ENCODE measurements at places on chromosomes 4 and X.

DNA sequence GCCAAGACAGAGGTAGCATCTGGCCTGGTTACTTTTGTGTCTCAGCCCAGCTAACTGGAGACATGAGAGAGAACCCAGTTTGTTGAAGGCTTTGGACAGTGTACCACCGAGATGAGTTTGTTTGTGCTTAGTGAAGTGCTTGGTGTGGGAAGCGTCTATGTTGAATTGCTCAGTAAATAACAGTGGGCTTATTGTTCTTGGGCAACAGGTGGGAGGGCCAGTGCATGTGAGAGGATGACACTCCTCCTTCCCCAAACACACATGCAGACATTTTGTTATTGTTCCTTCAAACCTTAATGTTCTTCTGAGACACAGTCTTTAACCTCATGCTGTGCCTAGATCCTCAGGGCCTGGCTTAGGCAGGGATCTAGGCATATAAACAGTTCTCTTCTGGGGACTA lies 39.7 kb downstream of the MSN start:
- no peak for DNase-seq

DNA sequence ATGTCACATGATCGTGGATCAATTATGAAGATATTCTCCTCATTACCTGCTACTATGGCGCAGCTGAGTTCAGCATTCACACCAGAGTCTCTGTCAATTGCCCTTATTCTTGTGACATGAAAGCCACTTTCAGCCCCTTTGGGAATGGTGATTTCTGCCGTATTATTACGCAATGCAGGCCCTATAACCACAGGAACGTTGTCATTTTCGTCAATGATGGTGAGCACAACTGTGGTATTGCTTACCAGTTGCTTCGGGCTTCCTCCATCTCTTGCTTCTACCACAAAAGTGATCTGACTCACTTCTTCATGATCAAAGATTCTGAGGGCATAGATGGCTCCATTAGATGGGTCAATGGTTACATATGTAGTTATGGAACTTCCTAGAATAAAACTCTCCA lies 2.1 kb downstream of the PCDH18 start:
- no peak for DNase-seq

DNA sequence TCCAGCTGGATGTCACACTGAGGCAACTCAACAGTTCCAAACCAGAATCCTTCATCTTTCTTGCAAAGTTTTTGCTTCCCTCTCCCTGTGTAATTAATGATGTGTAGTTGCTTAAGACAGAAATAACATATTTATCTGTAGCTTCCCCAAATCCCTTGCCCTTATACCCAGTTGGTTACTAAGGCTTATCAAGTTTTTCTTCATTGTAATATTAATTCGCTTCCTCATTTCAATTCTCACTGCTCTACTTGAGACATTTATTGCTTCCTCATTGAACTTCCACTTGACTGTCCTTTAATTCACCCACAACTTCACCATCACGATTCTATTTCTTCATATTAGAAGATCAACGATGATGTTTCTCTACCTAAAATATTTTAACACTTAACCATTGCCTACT lies 386.6 kb upstream of the CPEB2 start:
- no peak for DNase-seq

GRCh38 chrX:1419545-1420355 lies 27.8 kb upstream of the SLC25A6 start:
- DNase-seq: no peak

DNA sequence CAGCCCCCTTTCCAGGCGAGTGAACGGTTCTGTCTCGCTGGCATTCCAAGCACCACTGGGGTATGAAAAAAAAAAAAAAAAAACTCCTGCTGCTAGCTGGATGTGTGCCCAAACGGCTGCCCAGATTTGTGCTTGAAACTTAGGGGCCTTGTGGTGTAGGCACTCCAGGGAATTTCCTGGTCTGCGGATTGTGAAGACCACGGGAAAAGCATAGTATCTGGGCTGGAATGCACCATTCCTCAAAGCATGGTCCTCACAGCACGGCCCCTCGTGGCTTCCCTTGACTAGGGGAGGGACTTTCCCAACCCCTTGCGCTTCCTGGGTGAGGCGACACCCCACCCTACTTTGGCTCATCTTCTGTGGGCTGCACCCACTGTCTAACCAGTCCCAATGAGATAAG lies 516.8 kb upstream of the FAM241A start:
- no peak for DNase-seq

GRCh38 chr4:38144031-38144430 lies 183.8 kb downstream of the PTTG2 start:
- no peak for DNase-seq

DNA sequence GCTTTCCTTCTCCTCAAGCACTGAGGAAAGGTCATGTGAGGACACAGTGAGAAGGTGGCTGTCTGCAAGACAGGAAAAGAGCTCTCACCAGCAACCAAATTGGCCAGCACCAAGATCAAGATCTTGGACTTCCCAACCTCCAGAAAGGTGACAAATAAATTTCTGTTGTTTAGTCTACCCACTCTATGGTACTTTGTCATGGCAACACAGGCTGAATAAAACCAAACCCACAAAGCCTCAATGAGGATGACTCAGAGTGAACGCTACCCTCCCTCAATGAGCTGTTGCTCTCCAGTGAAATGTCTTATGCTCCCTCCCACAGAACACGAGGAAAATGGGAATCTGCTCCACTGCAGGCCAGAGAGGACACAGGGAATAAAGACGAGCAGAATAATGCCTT lies 244.1 kb downstream of the RAB28 start:
- DNase-seq: no peak

GRCh38 chr4:106690487-106690886 lies 321.9 kb upstream of the GIMD1 start:
- peak; percentile 60 for DNase-seq

DNA sequence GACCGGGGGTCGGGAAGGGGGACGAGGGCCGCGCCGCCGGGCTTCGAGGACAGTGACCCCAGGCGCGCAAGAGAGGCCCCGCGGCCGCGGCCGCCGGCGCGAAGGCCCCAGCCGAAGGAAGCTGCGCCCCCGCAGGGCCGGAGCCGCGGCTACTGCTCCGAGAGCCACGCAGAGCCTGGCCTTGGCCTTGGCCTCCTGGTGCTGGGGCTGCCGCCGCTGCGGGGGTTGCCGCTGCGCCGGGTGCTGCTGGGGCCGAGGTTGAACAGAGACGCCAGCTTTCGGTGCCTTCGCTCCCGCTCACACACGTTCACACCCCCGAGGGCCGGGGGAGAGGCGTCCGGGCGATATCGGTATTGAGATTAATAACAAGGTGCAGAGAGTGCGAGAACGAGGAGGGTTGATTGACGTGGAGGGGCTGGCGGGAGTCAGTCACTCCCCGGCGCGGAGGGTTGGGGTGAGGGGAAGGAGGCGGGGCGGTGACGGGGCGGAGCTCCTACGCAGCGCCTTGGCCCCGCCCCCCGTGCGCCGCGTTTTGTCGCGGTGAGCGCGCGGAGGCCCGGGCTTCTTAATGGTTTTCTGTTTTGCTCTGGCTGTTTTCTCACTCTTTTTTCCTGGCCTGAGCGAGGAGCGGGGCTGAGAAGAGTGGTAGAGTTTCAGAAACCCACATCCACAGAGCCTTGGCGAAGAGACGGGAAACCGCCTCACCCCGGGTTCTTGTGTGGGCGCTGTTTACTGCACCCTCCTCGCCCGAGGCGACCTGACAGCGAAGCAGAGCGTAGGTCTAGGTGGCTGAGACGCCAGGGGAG lies 878 bp upstream of the CNOT6L start:
- peak; percentile 75 for DNase-seq

Data from pulmonary artery endothelial cell (primary cell).